ENCODE measurements at places on chromosomes 7 and 10.

DNA sequence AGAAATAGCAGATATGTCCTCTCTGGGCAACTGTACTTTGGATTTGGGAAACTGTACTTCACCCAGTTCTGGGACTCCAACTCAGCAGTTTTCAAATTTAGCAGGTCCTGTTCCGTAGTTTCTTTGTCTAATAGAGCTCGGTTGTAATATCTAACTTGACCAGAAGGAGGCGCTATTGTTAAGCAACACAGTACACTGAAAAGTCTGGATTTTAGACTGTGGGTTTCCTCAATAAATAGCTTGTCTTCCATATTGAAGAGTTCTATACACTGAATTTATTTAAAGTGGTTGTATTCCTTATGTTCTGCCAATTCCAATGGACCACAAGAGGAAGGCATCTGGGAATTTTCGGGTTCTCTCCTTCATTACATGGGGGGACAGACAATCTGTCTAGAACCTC, 39.8 kb downstream of the ELFN1 start:
- DNase-seq: no peak

DNA sequence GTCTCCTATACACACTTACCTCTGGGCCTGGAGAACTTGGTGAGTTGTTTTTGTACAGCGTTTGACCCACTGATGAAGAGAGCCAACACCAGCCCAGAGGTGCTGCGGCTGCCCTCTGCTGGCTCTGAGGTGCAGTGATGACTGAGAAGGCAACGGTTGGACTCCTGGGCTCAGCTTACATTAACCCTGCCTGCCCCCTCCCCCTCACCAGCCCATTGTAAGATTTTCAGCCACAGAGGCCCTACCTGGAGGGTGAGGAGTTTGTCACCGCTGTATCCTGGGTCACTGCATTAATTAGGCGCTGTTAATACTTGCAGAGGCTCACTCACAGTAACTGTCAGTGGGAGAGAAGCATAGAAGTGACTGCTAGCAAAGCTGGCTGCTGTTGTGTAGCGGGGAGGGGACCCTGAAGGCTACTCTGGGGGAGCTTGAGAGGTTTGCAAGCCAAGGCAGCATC, 19.0 kb upstream of the ANKRD2 start:
- DNase-seq: peak; percentile 84

- DNase-seq: no peak
Measured at GRCh38 chr10:63770523-63770922, 249.3 kb downstream of the REEP3 start.

GRCh38 chr7:135411098-135411497, 98.8 kb downstream of the CNOT4 start:
- no peak for DNase-seq
